ENCODE measurements at places on chromosomes 1 and 21.
A peak's percentile ranks its signal among the peaks of the same experiment; 100 is the strongest.

- DNase-seq = peak; percentile 15
Observed at GRCh38 chr1:205748403-205749233, 1.4 kb downstream of the NUCKS1 start.

DNA sequence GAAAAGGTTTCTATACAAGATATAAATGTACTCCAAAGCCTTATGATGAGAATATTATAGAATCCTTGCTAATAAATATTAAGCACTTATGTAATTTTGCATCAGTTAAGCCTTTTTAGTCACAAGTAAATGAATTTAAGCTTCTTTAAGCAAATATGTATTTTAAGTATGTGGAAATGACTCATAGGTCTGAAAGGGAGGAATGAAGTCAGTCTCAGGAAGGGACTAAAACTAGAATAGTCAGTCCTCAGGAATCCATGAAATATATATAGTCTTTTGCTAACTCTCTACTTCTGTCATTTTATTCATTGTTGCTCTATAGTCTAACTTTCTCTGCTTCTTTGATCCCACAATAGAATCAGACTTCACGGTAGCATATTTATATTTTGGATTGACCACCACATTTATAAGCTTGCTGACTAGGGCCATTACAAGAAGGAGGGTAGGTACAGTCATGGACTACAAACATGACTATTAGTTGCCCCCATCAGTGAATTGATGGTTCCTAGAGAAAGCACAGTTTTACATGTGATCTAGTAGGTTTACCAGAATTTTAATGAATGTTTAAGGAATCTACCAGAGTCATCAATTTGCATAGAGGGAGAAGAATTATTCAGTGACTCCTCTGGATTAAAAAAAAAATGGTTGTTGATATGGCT, 20.2 kb upstream of the RABGGTB start:
- no peak for DNase-seq

DNA sequence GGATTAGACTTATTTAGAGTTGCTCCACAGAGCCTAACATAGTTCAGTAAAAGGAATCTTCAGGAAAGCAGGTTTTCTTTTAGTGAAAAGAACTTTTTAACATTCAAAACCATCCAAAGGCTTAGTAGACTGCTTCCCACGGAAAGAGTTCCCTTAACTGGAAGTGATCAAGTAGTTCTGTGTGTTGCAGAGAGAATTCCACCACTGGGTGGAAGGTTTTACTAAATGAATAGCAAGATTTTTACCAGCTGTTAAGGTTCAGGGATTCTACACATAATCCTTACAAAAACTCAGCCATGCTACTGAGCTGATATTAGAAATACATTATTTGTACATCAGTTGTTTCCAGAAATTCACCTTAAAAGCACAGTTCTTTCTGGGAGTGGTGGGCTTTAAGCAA, 119.7 kb downstream of the GDAP2 start:
- DNase-seq = no peak

- DNase-seq = peak; percentile 45
Observed at GRCh38 chr1:165369255-165369848, 12.8 kb upstream of the LMX1A start.

GRCh38 chr1:178397678-178398077, 99.1 kb downstream of the CLEC20A start:
- DNase-seq = no peak

DNA sequence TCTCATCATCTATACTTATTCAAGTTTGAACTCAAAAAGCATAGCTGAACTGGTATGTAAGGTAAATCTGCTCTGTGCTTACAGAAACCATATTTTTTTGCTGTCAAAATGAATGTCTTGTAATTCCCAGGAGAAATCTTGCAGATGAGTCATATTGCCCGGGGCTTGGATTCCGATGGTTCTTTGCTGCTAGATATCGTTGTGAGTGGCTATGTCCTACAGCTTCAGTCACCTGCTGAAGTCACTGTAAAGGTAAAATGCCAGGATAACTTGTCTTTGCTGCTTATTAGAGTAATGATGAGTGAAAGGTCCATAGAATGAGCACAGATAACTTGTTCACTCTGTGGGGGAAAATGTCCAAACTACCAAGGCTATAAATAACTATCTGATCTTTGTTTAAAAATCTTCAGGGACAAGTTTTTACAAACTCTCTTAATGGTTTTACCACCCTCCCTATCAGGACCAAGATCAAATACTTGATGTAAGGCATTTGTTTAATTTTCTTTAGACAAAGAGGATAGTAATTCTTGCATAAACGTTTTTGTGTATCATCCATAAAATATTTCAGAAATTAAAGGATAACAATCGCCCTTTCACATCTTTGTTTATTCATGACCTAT, 222.3 kb downstream of the TPR start:
- DNase-seq = no peak

Measured in effector CD4-positive, alpha-beta T cell (primary cell).